ENCODE measurements at places on chromosomes 2 and 18.

GRCh38 chr2:214515111-214515510, 104.3 kb downstream of the VWC2L start:
- DNase-seq: peak; percentile 21

DNA sequence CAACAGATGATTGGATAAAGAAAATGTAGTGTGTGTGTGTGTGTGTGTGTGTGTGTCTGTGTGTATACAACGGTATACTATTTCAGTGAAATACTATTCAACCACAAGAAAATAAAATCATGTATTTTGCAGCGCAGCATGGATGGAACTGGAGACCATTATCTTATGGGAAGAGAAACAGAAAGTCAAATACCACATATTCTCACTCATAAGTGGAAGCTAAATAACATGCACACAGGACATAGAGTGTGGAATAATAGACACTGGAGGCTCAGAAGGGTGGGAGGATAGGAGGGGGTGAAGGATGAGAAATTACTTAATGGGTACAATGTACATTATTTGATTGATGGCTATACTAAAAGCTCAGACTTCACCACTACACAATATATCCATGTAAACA, 609.1 kb upstream of the SLC39A10 start:
- DNase-seq: no peak

- no peak for DNase-seq
These were observed 50.1 kb downstream of the SLC14A1 start for GRCh38 chr18:45774065-45774521.

GRCh38 chr2:199455545-199456382, 2.0 kb downstream of the SATB2 start:
- no peak for DNase-seq

- no peak for DNase-seq
These were observed 71.0 kb upstream of the SRD5A2 start for GRCh38 chr2:31651736-31652135.

GRCh38 chr2:158184556-158185343, 83.1 kb downstream of the UPP2 start:
- DNase-seq: no peak

DNA sequence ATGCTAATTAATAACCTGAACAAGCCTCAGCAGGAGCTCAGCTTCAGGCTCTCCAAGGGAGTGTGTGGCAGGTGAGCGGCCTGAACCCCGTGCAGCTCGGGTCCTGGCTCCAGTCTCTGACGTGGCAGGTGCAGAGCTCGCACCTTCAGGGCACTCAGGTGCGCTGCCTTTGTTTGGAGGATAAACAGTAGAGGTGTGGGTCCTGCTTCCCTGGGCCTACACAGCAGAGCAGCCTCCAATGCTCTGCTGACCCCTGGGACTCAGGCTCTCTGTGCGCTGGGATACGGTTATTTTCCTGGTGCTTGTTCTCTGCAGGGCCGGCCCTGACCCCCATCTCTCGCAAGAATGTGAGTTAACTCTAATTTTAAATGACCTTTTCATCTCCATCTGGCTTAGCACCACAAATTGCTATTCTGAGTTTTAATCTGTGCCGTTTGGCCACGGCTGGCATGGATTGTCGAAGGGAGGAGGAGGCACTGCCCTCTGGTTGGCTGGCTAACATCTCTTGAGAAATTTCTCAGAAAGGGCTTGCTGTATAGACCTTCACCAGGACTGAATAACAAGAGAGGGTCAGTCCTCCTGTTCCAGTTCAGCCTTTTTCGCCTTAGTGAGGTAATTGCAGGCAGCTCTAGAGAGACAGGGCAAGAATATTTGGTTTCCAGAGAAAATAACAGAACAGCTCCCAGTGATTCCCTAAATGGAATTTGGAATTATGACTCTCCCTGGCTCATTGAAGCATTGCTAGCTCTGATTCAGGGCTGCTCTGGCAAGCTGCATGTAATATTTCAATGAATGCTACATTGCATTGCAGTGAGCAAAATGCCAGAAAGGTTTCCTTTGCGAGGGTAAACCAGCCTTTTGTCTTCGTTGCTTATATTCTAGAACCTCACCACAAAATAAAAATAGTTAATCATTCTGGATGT, 161.8 kb downstream of the DCDC2C start:
- DNase-seq: no peak

GRCh38 chr2:47272905-47273758, 118.0 kb upstream of the STPG4 start:
- DNase-seq: no peak

DNA sequence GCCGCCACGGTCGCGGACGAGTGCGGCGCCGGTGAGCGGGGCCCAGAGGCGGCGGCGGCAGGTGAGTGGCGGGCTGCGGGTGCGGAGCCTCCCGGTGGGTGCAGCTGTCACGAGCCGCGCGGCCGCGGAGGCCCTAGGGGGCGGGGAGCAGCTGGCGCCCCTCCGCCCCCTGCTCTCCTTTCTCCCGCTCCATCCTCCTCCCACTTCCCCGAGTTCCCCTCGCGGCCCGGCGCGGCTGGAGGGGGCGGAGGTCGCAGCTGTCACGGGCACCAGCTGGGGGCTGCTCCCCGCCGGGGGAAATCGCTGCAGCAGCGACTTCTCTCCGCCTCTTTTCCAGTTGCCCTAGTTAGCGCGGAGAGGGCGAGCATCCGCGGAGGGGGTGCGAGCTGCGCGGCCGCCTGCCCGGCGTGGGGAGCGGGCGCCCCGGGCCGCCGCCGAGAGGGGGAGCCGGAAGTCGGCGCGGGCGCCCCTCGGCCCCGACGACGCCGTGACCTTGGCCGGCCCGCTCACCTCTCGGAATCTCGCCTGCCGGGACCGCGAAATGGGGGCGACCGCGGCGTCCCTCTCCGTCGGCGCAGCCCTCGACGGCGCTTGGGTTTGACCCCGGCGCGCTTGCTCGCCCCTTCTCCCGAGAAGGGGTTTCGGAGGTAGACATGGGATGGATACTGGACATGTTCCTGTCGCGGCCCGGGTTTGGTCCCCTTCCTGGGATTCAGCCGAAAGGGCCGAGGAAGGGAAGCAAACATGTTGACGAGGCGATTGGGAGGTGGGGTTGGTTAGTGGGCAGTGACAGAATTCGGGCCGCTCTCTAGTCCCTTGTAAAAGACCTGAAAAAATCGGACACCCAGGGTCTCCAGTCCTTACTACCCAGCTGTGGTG, 727 bp downstream of the NCOA1 start:
- peak; percentile 63 for DNase-seq

DNA sequence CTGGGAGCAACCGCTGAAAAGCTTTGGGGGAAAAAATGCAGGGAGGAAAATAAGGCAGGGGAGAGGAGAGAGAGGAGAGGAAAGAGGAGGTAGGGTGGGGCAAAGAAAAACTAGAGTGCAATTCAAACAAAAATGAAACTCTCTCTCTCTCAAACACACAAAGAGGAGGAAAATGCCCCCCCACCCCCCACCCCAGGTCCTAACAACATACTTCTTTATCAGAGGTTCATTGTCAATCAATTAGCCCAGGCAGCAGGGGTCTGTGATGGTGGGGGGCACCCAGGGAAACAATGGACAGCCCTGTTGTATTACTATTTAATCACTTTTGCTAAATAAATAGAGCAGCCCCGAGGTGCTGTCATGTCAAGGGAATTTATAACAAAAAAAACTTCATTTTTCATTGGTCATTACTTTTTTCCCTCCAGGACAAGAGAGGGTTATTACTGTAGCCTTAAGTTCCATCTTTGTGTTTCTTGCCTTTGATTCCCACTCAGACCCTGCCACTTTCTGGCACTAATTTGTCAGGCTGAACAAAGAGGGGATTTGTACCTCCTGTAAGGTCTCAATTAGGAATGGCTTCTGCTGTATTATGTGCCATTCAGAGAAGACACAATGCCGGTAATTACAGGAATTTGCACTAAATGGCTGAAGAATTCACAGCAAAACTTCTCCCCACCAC, 55.0 kb downstream of the PLEKHM3 start:
- DNase-seq: no peak

DNA sequence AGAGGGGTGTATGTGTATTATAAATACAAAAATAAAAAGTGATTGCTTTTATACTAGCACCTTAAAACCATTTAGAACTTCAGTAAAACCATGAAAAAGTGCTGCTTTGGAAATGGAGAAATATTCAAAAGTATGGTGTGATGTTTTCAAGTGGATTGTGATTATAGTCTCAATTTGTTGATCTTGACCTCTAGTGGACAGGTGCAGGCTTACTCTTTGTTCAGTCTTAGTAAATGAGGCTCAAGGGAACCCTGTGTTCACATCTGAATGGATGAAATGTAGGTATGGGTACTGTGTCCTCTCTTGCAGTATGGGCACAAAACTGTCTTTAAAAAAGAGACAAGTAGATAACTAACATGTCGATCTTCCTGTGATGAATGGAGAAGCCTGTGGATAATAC, 145.8 kb downstream of the MCFD2 start:
- DNase-seq: no peak

DNA sequence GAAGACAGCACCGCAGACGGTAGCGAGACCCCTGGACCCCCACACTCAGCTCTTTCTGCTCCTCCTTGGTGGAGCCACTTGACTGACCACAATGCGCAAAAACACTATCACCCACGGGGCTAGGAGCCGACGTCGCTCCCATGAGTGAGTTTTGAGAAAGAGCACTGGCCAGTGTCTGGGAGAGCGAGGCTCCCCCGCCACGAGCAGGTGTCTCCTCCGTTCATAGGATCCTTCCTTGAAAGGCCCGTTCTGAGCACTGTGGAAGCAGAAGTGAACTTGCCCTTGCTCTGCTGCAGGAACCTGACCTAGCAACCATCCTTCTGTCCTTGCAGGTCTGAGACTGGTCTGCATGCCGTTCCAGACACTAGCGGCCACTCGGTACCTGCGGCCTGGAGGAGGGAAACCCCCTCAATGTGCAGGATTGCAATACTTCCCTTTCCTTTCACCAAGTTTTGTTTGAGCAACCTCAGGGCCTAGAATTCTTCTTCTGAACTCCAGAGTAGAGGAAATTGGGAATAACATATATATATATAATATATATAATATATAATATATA, 12.9 kb upstream of the ZNF516 start:
- DNase-seq: no peak

DNA sequence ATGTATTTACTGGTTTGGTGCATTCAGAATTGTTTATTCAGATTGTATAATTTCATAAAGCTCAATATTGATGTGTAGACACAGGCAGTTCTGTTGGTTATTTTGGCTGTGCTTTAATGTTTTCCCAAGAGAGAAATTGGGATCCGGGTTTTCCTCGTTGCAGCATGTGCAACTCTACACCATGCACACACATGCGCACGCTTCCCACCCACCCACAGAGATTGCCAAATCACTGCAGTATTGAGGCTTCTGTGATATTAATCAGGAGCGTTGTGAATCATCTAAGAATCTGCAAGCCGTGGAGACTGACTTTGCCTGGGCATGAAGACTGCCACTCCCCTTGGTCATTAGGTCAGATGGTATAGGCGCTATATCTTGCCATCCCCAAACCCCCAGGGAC, 571.5 kb downstream of the SLC4A3 start:
- DNase-seq: peak; percentile 25

GRCh38 chr2:86243950-86244733, 44.9 kb downstream of the MRPL35 start:
- no peak for DNase-seq

GRCh38 chr2:235766278-235766677, 272.4 kb downstream of the AGAP1 start:
- DNase-seq: peak; percentile 89

All from umbilical cord (tissue), 2 donors.